ENCODE measurements at places on chromosomes 4 and X.
A peak's percentile ranks its signal among the peaks of the same experiment; 100 is the strongest.

DNA sequence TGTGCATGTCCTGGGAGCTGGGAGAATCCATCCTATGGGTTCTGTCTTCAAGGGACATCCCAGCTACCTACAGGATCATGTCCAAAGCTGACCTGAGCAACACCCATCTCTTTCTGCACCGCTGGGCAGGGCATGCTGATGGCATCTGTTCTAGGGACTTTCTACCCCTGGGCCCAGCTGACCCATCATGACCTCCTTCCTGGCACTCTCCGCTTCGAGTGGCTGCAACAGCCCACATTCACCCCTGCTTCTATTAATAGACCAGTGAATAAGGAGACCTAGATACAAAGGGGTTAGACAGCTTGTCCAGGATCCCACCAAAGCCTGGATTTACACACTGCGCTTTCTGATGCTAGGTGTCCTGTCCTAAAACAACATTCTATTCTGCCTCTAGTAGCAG lies 44.6 kb upstream of the GPR173 start:
- DNase-seq, result no peak

- DNase-seq, result no peak
Measured at GRCh38 chr4:145988628-145989027, 50.0 kb upstream of the ZNF827 start.

DNA sequence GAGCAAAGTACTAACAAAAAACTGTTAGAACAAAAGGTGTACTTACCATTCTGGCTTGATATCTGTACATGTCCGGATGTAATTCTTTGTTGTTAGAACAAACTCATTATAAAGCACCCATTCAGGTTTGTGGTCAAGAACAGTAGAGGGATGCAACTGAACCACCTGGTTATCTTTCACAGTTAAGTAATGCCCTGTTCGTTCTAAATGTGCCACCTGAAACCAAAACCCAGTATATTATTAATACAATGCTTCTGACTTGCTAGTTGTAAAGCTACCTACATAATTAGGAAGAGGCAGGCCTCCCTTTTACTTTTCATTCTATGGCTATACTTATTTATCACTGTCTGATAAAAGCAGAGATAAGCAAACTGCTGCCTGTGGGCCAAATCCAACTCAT lies 54.8 kb downstream of the DHX15 start:
- DNase-seq, result no peak

DNA sequence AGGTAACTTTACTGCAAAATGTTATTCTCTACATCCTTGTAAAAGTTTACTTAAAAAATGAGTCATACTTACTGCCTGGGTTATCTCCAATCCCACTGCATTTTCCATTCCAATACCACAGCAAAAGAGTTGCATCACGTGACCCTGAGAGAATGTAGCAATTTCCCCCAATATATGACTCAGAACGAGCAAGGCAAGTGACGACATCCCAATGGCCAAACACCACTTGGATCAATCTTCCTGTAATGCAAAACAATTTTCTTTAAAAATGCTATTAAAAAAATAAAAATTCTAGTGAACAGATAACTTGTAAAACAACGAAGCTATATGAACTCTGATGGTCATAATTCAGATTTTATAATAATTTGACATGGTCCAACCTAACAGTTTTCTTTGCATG lies 224.3 kb downstream of the DCLK2 start:
- DNase-seq, result peak; percentile 40

GRCh38 chr4:105170711-105171110 lies 24.0 kb downstream of the TET2 start:
- DNase-seq, result peak; percentile 38

- DNase-seq, result no peak
Measured at GRCh38 chr4:142348613-142349021, 497.5 kb downstream of the INPP4B start.

- DNase-seq, result no peak
Measured at GRCh38 chr4:176335421-176335820, 15.7 kb downstream of the SPCS3 start.

DNA sequence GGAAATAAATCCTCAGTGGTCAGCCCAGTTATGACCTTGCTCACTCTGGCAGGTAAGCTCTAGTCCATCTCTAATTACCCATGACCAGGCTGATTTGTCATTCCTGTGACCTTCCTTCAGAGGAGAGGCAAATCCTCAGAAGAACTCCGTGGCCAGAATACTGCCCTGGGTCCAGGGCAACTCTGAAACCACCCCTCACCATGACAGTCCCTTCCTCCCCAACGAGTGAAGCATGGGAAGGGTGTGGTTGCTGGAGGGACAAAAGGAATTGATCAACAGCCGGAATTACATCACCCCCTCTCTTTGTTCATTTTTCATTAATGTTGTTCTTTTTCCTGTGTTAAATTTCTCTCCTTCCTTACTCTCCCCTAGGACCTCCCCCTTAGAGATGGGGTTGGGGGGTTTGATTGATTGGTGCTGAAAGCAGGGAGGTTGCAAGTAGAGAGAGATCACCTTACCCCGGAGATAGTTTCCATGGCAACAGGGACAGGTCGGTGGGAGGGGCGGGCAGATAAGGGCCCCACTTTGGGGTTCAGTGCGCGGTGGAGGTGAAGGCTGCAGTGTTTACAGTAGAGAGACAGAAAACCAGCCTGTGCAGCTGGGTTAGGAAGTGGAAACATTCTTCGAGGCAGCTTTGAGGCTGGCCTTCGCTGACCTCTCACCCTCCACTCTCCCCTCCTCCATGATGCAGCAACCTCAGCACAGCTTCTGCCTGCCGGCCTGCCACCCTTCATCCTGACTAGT lies 647.4 kb downstream of the BCOR start:
- DNase-seq, result no peak

DNA sequence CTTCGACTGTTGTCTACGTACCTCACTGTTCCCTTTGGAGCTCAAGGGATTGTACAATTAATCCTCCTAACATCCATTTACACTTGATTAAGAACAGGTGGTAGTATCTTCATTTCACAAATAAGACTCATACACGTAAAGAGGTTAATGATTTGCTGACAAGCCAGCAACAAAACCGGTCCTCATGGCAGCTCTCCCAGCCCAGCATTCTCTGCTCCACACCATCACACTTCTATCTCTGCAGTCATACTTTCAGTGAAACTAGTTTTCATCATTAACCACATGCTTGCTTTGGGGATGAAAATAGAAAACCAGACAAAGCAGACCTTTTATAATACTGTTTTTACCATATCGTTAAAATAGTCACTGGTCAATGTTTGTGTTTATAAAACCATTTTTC lies 28.7 kb upstream of the CASK start:
- DNase-seq, result no peak

GRCh38 chr4:74449571-74450297 lies 4.8 kb downstream of the AREG start:
- no peak for DNase-seq

DNA sequence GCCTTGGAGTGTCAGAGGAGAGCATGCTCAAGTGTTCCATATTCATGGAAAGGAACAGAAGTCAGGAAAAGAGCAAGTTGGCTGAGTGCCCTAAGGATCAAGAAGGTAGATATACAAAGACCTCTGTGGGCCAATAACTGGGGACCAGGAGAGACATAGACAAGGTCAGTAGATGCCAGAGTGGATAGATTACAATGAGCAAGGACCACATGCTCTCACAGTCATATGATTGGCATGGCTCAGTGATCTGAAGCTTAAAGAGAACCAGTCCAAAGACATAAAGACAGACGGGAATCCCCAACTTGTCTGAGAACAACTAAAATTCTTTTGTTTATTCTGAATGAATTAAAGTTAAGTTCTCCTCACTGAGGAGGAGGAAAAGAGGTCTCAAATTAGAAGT lies 289.7 kb downstream of the HS3ST1 start:
- DNase-seq, result no peak
